Mucosa of gallbladder (tissue), 1 donor: ENCODE measurements at places on chromosomes 7 and 10. TPM values are rescaled to one million over a fixed set of nuclear protein-coding genes. Genes with fewer than 3 reads are reported as not detected.

The HMX2 gene
- total RNA-seq: 0.69 TPM

The FUOM gene
- total RNA-seq: 13.0 TPM

The C10orf105 gene
- 0.06 TPM for total RNA-seq

GRCh38 chr7:17996442-17997223 is 31.0 kb downstream of the PRPS1L1 start:
- DNase-seq: no peak
